Hematopoietic multipotent progenitor cell treated with erythropoietin and hydrocortisone succinate and interleukin-3 and kit ligand, for 8 days (in vitro differentiated cells): ENCODE measurements at places on chromosomes 5 and 9.

GRCh38 chr5:157827423-157827822 is 31.5 kb downstream of the CLINT1 start:
- DNase-seq, result no peak

DNA sequence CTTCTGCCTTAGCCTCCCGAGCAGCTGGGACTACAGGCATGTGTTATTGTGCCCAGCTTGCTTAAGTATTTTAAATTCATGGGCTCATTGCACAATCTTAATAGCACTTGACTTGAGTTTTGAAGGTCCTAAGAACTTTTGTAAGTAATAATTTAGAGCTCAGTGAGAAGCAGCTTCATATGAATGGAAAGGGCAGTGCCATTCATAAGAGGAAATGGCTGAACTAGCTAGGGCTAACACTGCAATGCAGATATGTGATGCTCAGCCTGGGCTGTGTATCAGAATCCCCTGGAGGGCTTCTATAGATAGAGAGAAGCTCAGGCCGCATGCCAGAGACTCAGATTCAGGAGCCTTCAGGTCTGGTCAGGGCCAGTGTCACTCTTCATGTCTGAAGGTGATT is 295.5 kb upstream of the DAP start:
- DNase-seq, result no peak

- DNase-seq, result no peak
These were observed 2031.7 kb downstream of the EFNA5 start for GRCh38 chr5:105639068-105639467.

- no peak for DNase-seq
These were observed 199.7 kb downstream of the GLIS3 start for GRCh38 chr9:4099976-4100735.

- DNase-seq, result no peak
These were observed 63.9 kb upstream of the CCDC180 start for GRCh38 chr9:97243606-97244005.

GRCh38 chr5:143215690-143216089 is 187.8 kb downstream of the NR3C1 start:
- DNase-seq, result no peak

GRCh38 chr5:111901296-111901695 is 144.3 kb upstream of the NREP start:
- no peak for DNase-seq
